Uterus (tissue), 4 donors: ENCODE measurements at places on chromosomes 3 and 15. TPM values are rescaled to one million over a fixed set of nuclear protein-coding genes. Genes with fewer than 3 reads are reported as not detected.

PP2D1 gene
- not detected for total RNA-seq

USP13 gene
- total RNA-seq = 19.0 TPM

FAM162A gene
- total RNA-seq = 43.3 TPM

LYZL4 gene
- not detected for total RNA-seq

SCAPER gene
- 74.2 TPM for total RNA-seq

HTR3E gene
- not detected for total RNA-seq

NANOGP8 gene
- total RNA-seq = 2.8 TPM

PGBD4 gene
- total RNA-seq = 1.8 TPM

PLIN1 gene
- 0.26 TPM for total RNA-seq

DNASE1L3 gene
- 2.4 TPM for total RNA-seq

MB21D2 gene
- total RNA-seq = 5.0 TPM

FANCI gene
- 5.2 TPM for total RNA-seq

RASL12 gene
- 85.3 TPM for total RNA-seq

- no peak for DNase-seq
Measured at GRCh38 chr3:46490338-46491084, 7.3 kb upstream of the RTP3 start.

- no peak for DNase-seq
Measured at GRCh38 chr3:189748046-189748445, 116.9 kb downstream of the TP63 start.

GRCh38 chr3:108477511-108478147, 32.8 kb downstream of the MYH15 start:
- DNase-seq = peak; percentile 22

DNA sequence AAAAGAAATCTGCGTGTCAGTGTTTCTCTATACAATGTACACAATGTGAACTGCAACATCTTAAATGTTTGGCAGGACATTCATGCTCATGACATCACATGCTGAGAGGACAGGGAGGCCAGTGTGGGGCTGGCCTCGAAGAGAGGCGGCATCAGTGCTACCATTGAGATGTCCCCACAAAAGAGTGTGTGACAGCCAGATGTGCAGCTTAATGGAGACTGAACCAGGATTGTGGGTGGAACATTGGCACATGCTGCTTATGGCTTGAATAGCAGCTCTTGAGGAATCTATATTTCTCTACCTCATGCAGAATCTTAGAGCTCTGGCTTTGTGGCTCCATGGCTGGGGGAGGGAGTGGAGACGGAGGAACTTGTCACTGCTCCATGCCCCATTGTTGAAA, 18.5 kb downstream of the CLDN11 start:
- DNase-seq = no peak

- DNase-seq = no peak
Measured at GRCh38 chr3:59935025-59935424, 885.2 kb upstream of the CFAP20DC start.

- no peak for DNase-seq
Measured at GRCh38 chr3:41907330-41908073, 54.4 kb downstream of the ULK4 start.

DNA sequence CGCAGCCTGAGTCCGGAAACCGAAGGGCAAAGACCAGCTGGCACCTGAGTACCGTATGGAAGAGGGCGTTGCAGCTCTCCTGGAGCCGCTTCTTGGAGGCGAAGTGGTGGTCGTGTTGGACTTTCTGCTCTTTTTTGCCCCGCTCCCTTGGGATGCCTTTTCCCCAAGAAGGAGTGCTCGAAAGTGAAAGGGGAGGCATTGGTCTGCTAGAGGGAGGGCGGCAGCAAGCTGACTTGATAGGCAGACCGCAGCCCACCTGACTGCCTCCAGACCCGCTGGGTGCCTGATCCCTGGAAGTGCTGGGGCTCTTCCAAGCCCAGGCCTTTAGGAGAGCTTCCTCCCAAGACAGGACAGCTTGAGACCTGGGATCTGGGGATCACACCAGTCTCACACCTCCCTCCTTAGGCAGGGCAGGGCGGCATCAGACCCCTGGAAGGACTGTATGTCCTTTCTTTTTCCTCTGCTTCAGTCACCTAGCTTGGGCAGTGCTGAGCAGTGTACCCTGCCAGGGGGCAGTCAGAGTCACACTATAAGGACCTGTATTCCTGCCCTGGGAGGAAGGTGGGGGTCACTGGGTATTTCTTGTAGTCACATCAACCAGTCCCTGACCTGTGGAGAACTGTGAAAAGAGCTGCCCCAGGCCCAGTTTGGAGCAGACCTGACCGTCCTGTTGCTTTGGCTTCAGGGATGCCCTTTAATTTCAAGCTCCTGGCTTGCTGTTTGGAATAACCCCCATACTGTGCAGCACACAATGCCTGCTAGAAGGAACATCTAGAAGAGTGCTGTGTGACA, 2.1 kb downstream of the ACVR2B start:
- peak; percentile 50 for DNase-seq

GRCh38 chr3:51992017-51992682, 3.5 kb downstream of the RPL29 start:
- no peak for DNase-seq

GRCh38 chr3:45367453-45367871, 20.9 kb upstream of the LARS2 start:
- DNase-seq = peak; percentile 30

DNA sequence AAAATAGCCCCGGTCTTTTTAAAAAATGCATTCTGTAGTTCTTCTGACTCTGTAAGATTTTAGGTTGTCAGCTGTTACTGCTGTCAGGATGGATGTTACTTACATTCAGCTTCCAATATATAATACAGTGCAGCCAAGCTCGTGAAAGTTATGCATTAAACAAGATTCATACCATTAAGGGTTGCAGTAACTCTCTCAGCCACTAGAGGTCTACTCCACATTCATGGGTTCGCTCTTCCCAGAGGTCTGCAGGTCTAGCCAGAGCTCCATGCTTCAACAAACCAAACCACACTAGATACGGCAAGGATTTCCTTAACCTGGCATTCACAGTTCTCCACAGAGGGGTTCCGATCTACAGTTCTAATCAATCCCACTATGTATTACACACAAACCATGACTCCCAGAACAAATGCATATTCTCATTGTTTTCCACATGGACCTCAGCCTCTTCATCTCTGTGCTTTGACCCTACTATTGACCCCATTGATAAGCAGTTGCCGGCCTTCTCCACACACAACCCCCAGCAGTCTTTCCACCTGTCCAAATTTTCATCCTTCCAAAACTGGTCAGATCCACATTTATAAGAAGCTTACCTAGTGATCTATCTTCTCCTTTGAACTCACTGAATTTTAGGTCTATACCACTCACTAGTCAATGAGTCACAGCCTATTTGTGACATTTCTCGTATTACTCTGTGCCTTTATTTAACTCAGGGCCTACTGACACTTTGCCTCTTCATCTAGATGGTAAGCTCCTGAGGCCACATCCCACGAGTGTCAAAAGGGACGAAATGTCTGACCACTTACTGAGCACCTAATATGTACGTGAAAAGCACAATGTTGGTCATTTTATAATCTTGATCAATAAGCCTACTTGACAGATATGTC, 33.7 kb downstream of the RORA start:
- no peak for DNase-seq

DNA sequence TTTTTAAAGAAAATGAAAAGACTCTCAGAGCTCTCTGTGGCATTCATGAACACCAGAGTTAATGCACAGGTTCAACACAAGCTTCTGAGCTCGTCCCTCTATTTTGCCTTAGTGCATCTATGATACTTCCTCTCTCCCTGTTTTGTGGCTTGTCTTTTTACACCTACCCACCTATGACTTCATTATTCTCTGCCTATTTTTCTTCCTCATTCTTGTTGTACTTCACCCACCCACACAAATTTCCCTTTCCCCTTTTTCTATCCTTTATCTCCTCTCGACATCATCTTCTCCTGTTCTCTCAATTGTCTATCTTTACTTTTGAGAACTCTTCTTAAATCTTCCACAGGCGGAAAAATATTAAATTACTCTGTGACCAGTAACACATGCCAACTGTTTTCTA, 48.6 kb downstream of the OR5H15 start:
- DNase-seq = no peak

DNA sequence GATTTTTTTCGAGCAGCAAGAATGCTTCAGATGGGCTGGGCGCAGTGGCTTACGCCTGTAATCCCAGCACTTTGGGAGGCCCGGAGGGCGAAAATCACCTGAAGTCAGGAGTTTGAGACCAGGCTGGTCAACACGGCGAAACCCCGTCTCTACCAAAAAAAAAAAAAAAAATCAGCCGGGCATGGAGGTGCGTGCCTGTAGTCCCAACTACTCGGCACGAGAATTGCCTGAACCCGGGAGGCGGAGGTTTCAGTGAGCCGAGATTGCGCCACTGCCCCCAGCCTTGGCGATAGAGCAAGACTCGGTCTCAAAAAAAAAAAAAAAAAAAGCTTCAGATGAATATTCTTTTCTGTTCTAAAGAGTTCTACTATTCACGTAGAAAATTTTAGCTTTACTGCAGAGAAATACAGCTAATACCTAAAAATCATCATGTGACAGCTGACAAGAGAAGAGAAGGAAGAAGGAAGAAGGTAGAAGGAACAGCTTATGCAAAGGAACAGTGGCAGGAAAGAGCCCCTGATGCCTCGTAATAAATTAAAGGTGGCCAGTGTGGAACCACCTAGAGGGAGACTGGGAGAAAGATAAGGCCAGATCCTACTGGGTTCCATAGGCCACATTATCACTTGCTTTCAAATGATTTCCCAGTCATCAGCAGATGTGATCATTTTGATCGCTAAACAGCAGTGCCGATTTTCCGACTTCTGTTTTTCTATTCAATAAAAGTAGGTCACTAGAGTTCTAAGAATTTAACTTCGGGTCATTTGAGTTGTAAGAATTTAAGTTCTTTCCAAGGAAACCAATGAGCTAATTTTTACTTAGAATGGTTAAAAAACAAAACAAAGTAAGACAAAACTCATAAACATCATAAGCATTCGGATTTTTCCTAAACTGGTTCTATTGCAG, 1.5 kb downstream of the CMTM6 start:
- DNase-seq = no peak

- no peak for DNase-seq
Measured at GRCh38 chr3:23653647-23654525, 151.9 kb upstream of the UBE2E1 start.

GRCh38 chr3:195030791-195031321, 240.1 kb downstream of the XXYLT1 start:
- DNase-seq = no peak

- DNase-seq = no peak
Measured at GRCh38 chr3:51657234-51657633, 13.8 kb upstream of the TEX264 start.

GRCh38 chr3:68121287-68121686, 466.9 kb upstream of the SUCLG2 start:
- no peak for DNase-seq

GRCh38 chr3:62566022-62566557, 192.7 kb upstream of the FEZF2 start:
- no peak for DNase-seq

DNA sequence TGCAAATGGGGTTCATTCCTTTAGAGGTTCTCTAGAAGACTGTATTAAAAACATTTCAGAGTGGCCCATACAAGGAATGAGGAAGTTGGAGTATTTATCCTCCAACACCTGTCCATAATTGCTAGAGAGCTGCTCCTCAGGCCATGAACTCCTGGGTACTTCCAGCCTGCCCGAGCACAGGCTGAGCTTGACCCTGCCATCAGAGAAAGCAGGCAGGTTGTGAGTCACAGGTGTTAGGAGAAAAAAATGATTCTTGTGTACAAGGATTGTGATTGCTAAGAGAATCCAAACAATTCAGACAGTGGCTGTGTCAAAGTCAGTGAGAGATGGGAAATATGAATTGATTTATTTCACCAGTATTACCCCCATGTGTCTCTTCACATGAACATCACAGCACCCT, 156.8 kb upstream of the GADL1 start:
- no peak for DNase-seq

- DNase-seq = no peak
Measured at GRCh38 chr15:29570121-29570947, 251.9 kb downstream of the TJP1 start.

DNA sequence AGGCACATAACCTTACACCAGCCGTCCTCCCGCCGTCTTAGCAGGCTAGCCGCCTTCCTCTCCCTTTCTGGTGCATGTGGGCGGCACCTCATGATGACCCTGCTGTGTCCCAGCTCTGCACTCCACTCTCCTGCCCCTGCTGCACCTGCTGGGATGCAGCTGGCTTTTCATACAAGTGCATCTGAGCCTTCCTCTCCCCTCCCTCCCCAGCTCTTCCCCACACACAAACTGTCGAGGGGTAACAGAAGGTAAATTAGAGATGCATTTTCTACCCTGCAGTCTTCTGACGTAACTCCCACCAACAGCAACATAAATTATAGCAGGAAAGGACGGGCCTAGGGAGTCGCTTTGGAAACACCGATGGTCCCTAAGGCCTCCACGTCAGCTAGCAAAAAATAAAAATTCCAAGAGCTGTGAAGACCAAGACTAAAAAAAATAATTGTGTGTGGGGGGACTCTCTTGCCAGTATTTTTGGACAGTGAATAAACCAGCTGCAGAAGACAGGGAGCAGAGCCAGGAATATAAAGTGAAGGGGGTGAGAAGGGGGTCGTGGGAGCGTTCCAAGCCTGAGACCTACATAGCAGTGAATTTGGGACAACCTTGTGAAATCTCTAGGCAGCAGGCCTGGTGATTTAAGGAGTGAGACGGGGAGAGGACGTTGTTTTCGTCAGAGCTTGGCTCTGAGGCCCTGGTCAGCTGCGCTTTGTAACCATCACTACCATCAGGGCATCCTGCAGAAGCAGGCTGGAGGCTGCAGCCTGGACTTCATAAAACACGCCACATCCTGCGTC, 216.2 kb downstream of the ADAMTS17 start:
- DNase-seq = peak; percentile 94

DNA sequence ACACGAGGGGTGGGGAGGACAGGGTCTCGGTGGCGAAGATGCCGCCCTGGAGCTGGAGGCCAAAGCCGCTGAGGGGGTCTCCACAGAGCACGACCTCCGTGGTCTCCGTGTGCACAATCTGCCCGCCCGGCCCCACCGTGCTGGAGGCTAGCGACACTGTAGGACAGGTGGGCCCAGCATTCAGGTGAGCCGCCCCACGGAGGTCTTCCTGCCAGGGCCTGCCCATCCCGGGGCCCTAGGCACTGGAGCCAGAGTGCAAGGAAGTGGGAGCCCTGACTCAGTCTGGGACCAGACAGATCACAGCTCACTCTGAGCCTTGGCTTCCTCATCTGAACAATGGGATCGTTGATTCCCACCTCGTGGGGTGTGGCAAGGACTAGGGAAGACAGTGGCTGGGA, 25.8 kb downstream of the GRIP2 start:
- DNase-seq = no peak

DNA sequence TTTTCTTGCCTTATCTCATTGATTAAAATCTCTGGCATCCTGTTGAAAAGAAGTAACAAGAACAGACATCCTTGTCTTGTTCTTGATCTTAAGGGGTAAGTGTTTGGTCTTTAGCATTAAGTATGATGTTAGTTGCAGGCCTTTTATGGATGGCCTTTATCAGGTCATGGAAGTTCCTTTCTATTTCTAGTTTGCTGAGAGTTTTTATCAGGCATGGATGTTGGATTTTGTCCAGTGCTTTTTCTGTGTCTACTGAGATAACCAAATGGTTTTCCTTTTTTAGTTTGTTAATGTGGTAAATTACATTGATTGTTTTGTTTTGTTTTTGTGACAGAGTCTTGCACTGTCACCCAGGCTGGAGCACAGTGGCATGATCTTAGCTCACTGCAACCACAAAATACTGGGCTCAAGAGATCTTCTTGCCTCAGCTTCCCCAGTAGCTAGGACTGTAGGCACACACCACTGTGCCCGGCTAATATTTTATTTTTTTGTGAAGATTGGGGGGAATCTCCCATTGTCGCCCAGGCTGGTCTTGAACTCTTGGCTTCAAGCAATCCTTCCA, 26.3 kb downstream of the MRAS start:
- DNase-seq = no peak

GRCh38 chr3:58095603-58096138, 87.4 kb downstream of the FLNB start:
- DNase-seq = no peak

- DNase-seq = no peak
Measured at GRCh38 chr15:68200016-68200861, 4.9 kb downstream of the CALML4 start.
